Globus pallidus (tissue), 1 donor: ENCODE measurements at places on chromosomes 3 and 15.

DNA sequence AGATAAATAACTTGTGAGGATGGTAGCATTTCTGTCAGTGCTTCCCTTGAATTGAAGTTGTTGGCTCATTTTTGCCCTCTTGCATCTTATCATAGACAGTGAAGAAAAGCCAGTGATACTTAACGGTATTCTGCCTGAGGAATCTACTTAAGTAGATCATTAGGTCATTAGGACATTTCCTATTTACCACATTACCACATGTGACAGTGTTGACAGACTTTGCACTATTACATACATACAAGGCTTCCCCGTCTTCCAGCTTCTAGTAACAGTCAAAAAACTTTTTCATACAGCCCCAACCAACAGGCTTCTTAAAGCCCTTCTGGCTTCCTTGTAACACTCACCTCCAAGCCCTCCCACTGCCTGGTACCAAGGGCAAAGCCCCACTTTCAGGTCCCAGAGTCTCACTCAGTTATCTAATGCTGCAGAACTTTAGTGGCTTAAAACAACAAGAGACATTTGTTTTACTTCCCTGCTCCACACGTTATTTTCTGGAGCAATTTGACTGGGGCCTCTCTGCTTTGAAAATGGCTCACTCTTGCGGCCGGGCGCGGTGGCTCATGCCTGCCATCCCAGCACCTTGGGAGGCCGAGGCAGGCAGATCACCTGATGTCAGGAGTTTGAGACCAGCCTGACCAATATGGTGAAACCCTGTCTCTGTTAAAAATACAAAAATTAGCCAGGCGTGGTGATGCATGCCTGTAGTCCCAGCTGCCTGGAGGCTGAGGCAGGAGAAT lies 40.0 kb downstream of the ASB7 start:
- DNase-seq: no peak

DNA sequence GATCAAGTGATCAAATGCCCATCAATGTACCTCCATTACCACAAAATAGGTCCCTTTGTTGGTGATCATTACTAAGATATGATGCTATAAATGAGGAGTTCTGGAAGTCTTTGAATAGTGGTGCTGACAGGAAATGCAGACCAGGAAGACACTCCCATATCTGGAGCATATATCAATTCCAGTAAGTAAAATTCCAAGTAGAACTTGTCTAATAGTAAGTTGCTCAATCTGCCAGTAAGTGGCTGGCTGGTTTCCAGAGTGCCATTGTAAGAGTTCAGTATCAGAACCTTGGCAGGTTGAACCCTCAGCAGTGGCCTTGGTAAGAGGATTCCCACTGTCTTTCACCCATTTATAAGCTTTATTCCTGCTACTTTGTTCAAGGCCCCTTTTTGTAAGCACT lies 379.9 kb upstream of the RBMS3 start:
- no peak for DNase-seq

DNA sequence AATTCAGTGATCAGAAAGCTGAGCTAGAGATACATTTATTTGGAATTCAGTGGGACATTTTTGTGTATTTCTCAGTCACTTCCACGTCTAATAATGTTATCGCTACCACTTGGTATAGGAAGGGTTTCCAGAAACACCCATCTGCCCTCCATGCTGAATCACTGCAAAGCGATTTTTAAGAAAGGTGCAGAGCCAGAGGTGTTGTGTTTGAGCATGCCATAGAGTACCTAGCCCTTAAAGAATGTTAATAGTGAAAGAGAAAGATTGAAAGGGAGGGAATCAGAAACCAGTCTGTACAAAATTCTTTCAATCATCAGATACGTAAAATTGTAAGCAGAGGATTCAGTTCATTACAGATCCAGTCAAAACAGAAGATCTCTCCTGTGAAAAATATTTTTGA lies 80.1 kb upstream of the ARL6 start:
- DNase-seq: no peak

DNA sequence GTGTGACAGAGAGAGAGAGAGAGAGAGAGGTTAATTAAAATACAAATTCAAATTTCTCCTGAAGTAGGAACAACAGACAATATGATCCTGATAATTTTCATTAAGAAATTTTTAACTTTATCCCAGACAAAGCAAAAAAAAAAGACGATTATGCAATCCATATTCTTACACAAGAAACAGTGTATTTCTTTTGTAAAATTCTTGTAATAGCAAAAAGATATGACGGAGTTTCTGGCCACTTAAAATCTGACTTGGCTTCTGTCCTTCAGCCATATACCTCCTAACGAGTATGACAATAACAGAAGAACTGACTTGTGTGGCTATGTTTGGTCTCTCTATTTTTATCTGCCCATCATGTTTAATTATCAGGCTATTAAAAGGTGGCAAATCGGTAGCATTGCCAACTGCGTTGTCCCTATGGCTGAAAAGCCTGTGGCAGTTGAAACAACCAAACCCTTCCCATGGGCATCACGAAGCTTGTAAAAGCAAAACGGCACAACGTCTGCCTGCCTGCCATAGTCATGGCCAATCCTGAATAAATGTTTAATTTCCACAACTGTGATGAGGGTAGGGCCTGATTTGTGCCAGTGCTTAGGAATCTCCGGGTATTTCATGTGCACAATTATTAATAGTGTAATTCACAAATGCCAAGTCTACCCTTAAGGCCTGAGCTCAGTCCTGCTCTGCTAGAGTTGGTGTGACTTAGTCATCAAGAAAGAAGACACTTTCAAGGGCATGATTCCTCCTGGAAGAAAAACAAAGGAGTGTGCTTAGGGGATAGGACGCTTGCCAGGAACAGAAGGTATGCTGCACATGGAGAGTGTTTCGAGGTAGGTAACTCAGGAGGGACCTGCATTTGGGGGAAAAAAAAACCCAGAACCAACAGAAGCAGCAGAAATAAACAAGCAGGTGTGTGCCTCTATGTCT lies 1090.2 kb downstream of the FHIT start:
- no peak for DNase-seq

- DNase-seq: no peak
Observed at GRCh38 chr3:75894234-75894633, 108.9 kb upstream of the ZNF717 start.

DNA sequence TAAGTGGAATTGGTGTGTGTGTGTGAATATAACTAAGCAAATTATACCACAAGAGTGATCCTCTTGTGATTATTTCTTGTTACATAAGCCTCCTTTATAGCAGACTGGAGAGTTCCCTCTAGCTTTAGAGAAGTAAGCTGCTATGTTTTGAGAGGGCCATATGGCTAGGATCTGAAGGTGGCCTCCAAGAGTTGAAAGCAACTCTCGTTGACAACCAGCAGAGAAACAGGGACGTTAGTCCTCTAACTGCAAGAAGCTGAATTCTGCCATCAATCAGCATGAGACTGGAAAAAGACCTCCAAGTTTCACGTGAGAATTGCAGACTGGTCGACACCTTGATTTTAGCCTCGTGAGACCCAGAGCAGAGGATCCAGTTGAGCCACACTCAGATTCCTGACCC lies 278.5 kb upstream of the ZNF717 start:
- no peak for DNase-seq
